Anterior cingulate cortex (tissue), 58 donors: ENCODE measurements at places on chromosomes 3 and 15.
A peak's percentile ranks its signal among the peaks of the same experiment; 100 is the strongest.

DNA sequence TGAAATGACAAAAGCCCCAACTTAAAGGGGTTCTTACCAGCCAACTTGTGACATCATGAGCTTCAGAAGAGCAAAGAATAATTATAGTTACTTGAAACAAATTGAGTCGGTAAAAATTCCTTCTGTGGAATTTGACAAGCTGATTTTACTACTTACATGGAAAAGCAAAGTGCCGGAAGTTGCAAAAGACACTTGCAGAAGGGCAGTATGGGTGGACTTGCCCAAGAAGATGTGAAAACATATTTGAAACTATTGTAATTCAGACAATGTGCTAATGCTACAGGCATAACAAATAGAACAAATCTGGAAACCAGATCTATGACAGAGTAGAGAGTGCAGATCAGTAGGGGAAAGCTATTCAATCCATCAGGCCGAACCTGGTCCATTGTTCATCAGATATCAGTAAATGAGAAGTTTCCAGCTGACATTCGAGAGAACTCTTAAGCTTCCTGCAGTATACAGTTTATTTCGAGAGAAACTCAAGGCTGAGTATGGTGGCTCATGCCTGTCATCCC lies 2.5 kb upstream of the KIF7 start:
- DNase-seq, result no peak

DNA sequence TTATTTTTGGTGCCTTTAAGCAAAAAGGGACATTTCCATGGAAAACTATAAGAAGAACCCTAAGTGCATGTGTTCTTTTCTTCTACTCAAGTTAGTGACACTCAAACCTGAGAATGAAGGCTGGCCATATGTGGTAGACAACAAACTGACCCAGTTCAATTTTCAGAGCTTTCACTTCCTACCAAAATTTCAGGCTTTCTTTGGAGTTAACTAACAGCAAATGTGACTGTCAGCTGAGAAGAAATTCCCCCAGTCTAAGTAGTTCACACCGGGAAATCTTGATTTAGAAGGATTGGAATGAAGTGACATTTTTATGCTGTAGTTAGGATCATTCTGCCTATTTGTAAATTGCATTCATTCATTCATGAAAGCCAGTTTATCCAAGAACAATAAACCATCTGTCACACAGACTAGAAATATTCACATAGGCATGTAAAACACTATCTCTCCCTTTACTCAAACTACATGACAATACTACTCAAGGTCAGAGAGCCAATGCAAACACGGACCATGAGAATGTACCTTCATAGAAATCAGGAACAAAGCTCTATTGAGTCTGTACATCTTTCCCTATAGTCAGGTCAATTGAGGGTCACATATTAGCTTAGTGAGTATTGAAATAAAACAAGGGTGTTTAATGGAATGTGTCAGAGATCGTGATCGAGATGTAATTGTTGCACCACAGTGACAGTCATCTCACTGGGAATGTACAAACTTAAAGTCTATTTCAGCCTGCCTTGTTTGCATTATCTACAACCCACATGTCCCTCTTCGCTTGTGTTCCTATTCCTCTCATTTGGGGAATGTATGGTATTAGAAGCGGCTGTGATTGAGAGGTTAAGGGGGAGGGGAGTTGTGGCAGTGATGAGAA lies 113.8 kb upstream of the TGFBR2 start:
- no peak for DNase-seq

DNA sequence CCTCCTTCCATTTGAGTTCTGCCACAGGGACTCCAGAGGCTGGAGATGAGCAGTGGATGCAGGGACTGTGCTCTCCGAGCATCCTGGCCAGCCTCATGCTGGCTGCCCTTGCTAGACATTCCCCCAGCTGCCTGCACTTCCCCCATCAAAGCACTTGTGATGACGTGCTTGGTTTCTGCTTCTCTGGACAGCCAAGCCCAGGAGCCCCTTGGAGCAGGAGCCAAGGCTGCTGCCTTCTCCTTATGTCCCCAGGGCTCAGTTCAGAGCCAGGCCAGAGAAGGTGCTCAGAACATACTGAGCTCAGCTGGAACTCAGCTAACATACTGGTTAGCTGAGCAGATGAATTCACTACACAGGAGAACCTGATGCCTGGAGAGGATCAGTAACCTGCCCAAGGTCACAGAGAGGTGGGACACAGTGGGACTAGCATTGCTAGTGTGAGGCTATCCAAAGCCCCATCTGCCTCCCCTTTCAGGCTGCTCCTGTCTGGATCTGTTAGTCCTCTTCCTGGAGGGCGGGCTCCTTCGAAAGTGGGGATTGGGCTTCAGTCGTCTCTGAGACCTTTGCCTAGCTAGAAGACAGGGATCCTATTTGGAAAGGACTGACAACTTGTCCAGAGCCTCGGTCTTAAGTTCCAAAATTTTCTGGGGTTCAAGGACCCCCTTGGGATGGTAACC lies 4.3 kb downstream of the PCBP4 start:
- peak; percentile 47 for DNase-seq

GRCh38 chr3:119365418-119365817 lies 71.2 kb downstream of the ARHGAP31 start:
- DNase-seq, result no peak

DNA sequence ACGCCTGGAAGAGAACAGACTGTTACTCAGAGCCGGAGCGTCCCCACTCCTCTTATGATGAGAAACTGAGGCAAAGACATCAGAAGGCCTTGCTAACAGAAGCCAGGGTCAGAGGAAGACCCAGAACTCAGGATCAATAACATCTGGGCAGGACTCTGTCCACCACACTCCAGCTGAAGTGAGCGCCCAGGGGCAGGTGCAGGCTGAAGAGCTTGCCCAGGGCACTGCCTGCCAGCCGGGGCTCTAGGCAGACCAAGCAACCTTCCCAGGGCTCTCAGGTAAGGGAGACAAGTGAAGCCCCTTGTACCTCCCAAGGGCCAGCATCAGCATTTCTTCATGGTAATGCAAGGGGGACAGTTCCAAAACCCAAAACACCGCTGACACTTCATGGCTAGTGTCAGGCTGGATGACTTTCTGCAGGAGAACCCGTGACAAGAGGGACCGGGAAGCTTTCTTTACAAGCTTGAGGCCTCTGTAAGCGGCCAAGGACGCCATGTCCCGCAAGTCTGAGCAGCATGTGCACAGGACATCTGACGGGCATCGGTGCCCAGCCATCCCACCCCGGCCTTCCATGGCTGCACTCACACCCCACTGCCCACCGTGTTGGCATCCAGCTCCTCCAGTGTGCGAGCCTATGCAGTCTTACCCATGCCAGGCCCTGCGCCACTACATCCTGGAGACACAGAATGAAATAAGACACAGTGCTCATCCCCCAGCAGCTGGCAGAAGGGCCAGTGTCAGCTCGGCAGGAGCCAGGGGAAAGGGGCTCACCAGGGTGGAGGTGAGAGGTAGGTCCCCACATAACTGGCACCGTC lies 14.1 kb downstream of the XXYLT1 start:
- DNase-seq, result no peak

GRCh38 chr3:174533286-174533685 lies 325.8 kb upstream of the NAALADL2 start:
- no peak for DNase-seq

DNA sequence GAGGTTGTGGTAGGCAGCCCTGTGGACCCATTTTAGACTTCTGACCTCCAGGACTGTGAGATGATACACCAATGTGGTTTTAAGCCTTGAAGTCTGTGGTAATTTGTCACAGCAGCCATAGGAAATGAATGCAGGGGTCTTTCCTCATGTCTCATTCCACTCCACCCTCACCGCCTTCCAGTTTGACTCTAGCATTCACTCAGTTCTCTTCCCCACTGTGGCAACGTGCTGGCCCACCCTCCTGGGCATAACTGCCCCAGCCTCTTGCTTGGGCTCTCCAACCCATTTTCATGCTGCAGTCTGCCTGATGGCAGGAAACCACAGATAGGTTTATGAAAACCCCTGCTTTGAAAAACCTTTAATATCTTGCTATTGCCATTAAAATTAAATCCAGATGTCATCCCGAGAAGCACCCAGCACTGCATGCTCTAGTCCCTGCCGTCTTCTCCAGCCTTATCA lies 7.3 kb upstream of the TRNT1 start:
- no peak for DNase-seq

DNA sequence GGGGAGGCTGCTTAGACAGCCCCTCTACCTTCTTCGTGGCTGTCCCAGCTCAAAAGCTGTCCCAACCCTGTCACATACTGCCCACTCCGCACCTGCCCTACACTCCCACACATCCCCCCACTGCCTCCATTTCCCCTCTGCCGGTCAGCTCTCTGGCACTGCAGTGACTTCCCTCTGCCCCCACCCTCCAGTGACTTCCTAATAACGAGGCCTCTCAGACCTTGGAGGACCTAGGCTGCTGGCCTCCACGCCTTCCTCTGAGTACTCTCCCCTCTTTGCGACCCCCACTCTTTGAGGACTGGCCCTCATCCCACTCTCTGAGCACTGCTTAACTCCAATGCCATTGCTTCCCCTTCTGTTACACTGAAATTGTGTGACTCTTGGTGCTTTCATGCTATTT lies 45.3 kb downstream of the KY start:
- DNase-seq, result no peak

- DNase-seq, result no peak
Observed at GRCh38 chr15:60218256-60218655, 179.5 kb downstream of the ANXA2 start.

GRCh38 chr3:145698250-145698649 lies 462.7 kb downstream of the PLOD2 start:
- no peak for DNase-seq

- DNase-seq, result no peak
Observed at GRCh38 chr15:101192081-101192480, 59.8 kb downstream of the CHSY1 start.

DNA sequence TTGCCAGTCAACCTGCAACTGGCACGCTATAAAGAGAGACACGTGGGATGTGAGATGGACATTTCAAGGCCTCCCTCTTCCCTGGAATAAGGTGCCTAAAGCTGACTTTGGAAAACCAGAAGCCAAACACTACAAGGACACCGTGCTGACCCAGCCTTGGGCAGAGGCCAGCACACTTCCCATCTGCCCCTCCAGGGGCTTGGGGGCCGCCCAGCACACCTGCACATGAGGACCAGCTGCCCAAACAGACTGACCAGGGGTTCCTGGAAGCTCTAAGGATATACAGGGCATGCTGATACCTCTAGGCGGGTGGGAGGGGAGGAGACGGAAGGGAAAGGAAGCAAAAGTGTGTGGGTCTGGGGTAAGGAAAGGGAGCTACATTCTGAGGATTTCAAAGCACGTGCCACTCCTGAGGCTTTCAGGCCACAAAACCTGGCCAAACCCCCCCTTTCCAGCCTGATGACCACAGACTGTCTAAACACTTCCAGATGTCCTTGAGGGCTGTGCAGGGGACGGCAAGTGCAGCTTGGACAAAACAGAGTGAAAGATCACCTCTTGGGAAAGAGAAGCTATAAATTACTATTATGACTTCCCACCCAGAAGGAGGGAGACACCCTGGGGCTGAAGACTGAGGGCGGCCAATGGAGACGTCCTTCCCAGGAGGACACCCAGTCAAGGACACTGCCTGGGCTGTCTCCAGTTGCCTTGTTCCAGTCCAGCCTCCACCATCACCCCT lies 57.9 kb downstream of the ADCY5 start:
- no peak for DNase-seq

DNA sequence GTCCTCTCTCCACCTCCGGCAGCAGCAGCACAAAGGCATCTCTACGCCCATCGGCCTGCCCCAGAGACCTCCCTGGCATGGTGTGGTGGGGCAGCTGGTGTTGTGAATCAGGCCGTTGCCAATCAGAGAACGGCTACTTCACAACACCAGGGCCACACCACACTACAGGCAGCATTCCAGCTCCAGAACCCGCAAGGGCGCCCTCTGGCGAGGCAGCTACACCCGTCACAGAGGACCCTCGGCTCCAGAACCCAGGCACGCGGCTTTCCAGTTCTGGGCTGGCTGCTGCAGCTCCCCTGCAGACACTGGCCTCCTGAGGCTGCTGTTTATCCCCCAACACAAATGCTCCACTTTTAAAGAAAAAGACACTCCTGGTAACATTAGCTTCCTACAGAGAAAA lies 127.5 kb upstream of the TOPAZ1 start:
- DNase-seq, result no peak

- DNase-seq, result no peak
Observed at GRCh38 chr3:18847583-18848197, 300.6 kb upstream of the KCNH8 start.

- DNase-seq, result no peak
Observed at GRCh38 chr3:17372362-17373210, 369.8 kb downstream of the TBC1D5 start.

DNA sequence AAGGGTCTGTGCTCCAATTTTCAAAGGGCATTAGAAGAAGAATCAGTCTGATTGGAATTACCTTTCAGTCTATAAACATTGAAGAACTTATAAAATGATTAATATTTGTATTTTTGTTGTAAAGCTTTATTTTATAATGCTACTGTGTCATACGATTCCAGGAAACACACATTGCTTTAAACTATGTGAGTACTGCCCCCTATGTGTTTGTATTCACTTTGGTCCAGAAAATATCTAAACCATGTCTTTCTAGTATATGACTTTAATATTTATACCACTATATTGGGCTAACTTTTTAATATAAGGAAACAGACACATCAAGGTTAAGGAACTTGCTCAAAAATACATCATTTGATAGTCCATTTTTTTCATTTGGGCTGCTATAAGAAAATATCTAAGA lies 3.2 kb upstream of the RIOX2 start:
- DNase-seq, result no peak

- DNase-seq, result no peak
Observed at GRCh38 chr3:110955301-110955880, 116.2 kb upstream of the NECTIN3 start.

GRCh38 chr15:82739086-82739485 lies 29.4 kb upstream of the AP3B2 start:
- DNase-seq, result no peak

- DNase-seq, result no peak
Observed at GRCh38 chr3:66377800-66378199, 123.0 kb downstream of the LRIG1 start.

- DNase-seq, result peak; percentile 28
Observed at GRCh38 chr3:8996681-8997121, 33.4 kb upstream of the RAD18 start.

DNA sequence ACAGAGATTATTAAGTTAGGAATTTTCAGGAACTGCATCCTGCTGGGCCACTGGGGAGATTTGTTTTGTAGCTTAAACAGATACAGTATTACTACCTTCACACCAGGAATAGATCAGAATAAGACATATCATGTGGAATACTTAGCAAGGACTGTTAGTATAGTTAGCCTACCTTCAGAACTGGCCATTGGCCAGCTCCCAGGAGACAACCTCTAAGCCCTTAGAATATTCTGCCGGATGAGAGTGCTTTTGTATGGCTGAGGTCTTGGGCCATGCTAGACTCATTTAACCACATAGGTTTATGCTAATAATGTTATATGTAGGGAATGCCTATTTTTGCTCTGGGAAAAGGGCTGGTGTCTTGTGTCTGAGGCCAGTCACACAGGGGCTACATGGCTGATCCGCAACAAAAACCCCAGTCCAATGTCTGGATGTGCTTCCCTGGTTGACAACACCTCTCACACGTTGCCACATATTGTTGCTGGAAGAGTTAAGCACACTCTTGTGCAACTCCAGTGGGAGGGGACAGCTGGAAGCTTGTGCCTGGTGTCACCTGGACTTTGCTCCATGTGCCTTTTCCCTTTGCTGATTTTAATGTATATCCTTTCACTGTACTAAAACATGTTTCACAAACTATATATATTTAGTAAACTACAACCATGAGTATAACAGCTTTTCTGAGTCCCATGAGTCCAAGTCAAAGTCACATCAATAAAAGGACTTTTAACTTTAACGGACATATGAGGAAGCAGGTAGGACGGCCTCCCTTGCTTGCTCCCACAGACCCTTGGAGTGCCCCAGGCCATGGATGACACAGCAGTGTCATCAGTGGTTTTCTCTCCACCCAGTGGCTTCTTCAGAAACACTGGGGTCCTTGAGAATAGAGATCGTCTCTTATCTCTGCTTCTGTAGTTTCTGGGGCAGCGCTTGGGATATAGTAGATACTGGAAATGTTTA lies 118.0 kb upstream of the C3orf80 start:
- no peak for DNase-seq
